ENCODE measurements at places on chromosomes 7 and 10.

DNA sequence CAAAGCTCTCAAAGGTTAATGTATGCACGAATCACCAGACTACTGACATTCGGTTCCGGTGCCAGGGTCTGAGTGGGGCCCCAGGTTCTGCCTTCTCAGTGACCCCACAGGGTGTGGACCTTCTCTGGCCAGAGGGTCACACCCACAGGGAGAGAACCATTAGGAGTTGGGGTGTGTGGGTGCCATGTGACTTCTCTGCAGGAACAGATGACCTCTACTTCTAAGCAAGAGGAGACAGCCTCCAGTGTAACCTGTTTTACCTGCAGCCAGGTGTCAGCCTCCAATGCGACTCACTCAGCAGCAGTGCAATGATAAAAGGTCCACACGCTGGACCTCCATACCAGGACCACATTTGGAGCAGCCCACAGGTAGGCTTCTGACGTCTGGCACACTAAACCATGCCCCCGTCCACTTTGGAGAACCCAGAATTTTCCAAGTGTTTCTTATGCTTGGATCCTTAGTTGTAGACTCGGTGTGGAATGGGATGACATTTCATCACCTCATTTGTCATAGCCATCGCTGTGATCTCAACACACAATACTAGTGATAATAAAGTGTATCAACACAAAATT lies 16.2 kb upstream of the INSIG1 start:
- no peak for DNase-seq

- DNase-seq, result no peak
Observed at GRCh38 chr7:66415659-66416265, 210.6 kb downstream of the TPST1 start.

- no peak for DNase-seq
Observed at GRCh38 chr10:80622153-80622552, 84.5 kb downstream of the SH2D4B start.

GRCh38 chr7:108308903-108309302 lies 147.3 kb downstream of the NRCAM start:
- no peak for DNase-seq

GRCh38 chr10:132555648-132556575 lies 18.3 kb downstream of the INPP5A start:
- peak; percentile 30 for DNase-seq

DNA sequence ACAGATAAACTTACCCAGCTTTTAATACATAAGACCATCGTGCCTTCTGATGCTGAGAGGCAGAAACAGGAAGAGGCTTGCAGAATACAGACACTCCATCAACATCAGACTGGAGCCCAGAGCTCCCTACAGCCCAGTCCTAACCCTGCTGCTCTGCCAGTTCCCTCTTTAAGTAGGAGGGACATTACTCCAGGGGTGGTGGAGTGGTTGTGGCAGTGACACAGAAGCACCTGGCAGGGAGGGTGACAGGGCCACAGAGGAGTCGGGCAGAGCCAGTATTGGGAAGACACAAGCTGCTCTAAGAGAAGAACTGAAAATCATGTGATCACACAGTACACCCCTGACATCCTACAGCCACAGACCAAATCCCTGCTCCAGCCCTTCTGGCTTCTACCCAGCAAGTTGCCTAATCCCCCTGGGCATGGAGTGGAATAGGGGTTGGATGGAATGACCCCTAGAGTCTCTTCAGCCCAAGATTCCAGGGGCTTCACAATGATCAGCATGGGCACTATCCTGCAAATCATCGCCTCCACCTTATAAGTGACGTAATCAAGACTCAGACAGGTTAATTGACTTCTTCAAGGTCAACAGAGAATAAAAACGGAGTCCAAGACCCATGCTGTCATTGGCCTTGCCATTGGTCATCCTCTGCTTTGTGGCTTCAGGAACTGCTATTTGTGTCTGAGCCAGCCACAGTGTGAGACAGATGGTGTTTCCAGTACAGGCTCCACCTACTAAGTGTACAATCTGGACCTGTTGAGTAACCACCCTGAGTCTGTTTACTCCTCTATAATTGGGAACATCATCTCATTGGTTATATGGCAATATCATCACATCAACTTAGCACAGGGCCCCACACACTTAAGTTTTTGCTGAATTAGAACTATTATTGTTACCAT lies 61.1 kb upstream of the ZMIZ1 start:
- no peak for DNase-seq

- no peak for DNase-seq
Observed at GRCh38 chr10:35774109-35774508, 132.0 kb upstream of the FZD8 start.
